Left lung (tissue), 14 donors: ENCODE measurements at places on chromosomes 1 and 21.

- peak; percentile 57 for DNase-seq
These were observed 2.4 kb upstream of the BARHL2 start for GRCh38 chr1:90719330-90720144.

GRCh38 chr1:201714542-201715329 is 114.2 kb upstream of the IPO9 start:
- DNase-seq, result peak; percentile 86

GRCh38 chr21:32844076-32844475 is 72.5 kb upstream of the PAXBP1 start:
- no peak for DNase-seq

DNA sequence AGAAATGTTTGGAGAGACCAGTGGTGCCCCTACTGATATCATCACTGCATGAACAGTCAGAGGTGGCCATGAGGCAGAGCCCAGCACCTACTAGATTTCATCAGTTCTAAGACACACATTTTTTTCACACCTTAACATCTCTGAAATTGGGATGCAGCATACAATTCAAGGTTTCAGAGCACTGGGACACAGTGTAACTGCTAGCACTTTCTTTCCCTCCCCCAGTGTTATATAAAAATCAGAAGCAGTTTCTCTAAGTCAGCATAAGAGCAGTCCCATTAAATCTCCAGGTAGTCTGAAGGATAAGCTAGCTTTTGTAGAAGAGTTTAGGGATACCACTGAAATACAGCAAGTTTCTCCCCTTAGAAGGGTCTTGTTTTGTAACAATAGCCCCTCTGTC is 10.0 kb upstream of the ANGPTL7 start:
- DNase-seq, result no peak

GRCh38 chr1:222654849-222655248 is 37.0 kb downstream of the MIA3 start:
- DNase-seq, result no peak

DNA sequence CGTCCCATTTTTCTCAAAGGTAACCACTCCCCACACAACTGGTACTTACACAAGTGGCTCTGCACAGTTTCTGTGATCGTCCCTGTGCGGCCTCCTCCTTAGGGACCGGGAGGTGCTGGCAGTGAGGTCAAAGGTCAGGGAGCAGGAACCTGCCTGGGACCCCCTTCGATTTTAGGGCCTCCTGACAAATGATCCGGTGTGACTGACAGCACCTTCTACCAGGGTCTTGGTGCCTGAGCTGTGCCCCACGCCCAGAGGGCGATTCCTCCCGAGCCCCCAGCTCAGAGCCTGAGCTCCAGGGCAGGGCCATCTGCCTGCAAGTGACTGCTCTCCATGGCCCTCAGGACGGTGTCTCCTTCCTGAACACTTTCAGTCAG is 11.8 kb upstream of the TMEM240 start:
- no peak for DNase-seq

DNA sequence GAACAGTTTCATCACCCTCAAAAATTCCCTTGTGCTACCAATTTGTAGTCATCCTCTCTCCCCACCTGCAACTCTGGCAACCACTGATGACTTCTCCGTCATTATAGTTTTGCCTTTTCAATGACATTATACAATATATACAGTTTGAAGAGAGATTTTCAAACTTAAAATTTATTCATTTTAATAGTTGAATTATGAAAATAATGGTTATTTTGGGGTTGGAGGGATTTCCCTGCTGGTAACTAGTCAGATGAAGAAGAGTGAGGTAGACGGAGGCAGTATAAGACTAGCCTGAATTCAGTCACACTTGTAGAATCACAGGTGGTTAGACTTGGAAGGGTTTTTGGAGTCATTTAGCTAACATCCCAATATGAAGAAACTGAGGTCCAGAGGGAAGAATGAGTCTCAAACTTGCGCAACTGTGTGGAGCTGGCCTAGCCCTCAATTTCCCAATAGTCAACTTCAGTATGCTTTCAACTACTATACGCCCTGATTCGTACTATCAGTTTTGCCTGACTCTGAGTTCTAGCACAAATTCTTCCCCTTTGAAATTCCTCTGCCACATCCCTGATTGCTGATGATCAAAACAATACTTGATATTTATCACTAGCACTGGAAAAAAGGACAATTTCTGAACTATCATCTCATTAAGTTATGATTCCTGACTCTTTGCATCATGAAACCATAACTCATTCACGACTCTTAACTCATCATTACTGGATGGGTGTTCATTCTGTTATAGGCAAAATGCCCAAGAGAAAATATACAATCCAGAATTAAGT is 54.2 kb downstream of the VANGL2 start:
- no peak for DNase-seq

DNA sequence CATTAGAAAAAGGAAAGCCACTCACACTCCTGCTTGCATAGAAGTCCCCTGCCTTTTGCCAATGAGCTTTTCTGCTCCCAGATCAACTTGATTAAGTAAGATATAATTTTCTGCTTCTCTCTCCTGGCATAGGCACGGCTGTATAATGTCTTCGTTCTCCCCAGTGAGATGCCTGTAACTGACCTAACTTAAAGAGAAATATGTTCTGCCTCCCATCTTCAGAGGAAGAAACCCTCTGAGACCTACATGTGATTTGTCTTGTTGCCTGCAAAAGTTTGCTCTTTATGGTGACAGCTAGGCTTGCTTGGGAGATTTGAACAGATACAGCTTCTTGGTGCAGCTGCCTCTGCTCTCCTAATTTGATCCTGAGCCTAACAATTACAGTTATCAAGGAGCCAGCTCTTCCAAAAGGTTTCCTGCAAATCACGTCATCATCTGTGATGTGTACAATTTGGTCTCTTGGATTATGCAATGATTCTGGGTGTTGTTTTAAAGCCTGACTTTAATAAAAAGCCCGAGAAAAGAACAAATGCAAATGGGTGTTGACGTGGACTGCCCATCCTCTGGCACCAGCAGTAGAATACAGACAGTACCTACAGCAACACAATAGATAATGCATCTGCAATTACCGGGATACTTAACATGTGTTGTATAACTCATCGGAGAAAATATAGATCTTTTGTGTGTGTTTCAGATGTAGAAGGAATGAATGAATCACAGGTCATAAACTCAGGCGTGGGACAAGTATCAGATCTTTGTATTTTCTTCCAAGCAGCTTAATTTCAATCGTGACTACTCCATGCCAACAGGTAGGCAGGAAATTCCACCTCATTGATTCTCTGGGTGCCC is 76.2 kb upstream of the KAZN start:
- DNase-seq, result peak; percentile 87

- DNase-seq, result no peak
These were observed 6.6 kb upstream of the NUCKS1 start for GRCh38 chr1:205756552-205756951.

GRCh38 chr1:225814381-225814780 is 4.5 kb downstream of the EPHX1 start:
- no peak for DNase-seq

DNA sequence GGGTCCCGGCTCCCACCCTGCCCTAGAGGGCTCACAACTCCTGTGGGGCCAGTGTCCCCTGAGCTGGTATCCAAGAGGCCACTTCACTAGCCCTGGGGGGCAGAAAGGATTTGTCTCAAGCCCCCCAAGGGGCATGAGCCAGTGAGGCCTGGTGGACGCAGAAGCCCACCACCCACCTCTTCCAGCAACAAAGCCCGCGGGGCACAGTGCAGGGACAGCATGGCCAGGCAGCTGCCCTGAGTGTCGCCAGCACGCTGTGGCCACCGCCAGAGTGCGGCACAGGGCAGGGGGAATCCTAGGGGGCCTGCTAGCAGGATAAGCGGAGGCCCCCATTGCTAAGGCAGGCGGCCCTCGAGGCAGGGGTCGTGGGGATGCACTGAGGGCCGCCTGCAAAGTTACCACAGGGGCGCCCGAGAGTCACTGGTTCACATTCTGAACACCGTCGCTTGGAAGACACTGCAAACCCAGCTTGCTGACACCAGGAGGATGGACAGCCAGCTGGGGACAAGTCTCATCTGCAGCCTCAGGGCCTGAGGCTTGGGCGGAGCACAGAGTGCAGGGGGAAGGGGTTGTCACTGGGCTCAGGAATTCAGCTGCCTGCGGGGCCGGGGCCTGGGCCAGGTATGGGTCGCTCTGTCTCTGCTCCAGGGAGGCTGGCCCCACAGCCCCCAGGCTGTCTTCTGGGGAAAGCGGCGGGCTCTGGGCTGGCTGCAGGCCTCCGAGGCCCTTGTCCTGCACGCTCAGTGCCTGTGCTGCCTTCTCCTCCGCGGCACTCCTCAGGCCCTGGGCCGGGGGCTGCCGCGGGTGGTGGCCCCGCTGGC is 26.8 kb downstream of the SLC19A1 start:
- no peak for DNase-seq

DNA sequence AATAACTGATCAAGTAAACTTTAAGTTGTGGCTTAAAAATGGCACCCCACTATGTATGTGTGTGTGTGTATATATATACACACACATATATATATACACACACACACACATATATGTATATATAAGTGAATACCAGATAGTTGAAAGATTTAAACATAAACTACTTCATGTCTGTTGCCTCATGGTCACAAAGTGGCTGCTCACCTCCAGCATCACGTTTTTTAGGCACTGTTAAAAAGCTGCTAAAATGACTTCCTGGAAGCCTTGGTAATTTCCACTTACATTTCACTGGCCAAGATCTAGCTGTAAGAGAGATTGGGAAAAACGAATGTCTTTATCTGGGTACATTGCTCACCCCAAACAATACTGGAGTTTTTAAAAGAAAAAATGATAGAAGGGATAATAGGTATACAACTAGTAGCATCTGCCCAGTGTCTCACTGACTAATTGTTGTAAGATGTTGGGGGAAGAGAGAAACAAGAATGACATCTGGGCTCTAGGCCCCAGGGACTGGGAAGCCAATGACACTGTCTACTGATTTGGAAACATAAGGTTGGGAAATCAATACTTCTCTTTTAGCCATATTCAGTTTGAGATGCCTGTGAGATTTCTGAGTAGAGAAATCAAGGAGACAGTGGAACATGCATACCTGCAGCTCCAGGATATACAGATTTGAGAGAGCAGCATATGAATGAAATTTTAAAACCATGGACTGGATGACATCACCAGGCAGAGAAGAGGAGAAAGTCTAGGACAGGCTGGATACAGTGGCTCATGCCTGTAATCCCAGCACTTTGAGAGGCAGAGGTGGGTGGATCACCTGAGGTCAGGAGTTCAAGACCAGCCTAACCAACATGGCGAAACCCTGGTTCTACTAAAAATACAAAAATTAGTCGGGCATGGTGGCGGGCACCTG is 42.8 kb downstream of the CLDN14 start:
- DNase-seq, result no peak

DNA sequence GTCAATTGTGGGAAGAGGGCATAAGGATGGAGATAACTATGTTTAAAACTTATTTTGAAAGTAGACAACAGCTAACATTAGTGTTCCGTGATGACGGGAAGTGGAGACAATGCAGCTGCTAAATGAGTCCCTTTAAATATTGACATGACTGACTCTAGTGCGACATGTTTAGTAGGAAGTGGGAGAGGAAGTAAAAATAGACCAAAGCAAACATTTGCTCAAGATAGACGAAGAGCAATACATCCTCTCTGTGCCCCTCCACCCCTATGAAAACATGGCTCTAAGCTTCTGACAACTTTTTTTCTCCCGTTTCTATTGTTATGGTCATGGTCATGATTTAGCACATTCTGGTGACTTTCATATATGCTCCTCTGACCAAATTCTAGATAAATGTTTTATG is 60.0 kb upstream of the HMCN1 start:
- no peak for DNase-seq

GRCh38 chr1:219324629-219325367 is 151.1 kb downstream of the LYPLAL1 start:
- DNase-seq, result no peak

GRCh38 chr1:20233394-20233793 is 47.1 kb upstream of the PLA2G2C start:
- no peak for DNase-seq

DNA sequence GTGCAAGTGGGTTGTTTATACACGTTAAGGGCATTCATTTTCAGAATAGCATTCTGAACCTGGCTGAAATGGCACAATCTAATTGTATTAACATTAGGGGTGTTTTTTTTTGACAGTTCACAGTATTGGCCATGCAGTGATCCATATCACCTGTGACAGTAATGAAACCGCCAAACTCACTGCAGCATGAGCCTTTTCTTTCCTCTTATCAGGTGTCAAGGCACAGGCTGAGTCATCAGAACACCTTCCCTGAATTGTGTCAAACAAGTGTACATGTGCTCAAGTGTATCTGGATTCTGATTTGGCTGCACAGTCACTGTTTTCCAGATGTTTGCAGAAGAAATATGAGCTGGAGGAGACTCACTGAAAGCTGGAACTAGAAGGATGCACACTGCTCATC is 47.7 kb upstream of the C8B start:
- no peak for DNase-seq

DNA sequence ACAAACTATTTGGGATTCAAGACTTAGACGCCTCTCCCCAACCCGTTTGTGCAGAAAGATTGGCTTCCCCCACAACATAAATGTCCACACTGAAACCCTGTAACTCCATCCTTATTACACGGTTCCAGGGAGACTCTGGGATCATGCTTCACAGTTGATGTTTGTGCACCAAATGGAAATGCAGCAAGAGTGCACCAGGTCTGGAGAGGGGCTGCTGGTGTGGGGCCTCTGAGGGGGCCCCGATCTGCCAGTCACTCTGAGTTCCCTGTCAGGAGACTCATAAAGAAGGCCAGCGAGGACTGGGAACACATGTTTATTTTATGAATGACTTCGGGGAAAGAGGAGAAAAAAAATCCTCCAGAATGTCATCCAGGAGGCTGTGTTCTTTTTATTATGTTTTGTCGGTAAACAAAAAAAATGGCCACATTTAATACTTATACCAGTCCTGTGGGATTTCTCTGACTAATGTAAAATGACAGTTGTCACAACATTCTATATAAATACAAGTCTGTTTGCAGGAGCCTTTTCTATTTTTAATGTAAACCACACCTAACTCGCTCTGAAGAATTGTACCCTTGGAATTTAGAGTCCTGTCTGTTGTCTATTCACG is 439.1 kb upstream of the VAMP3 start:
- DNase-seq, result no peak

DNA sequence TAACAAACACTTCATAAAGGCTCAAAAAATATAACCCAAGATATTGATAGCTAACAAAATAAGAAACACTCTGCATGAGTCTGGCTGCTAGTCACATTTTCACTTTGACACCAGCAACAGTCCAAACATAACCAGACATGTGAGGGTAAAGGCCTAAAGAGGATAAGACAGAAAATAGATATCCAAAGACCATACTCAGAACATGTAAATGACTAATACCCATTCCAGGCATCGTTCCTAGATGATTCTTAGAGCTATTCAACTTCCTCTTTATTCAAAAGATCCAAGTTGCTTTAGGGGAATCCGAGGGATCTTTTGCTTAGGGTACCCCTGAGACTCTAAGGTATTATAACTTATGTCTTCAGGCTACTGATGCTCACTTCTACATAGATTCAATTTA is 5.1 kb downstream of the COL24A1 start:
- DNase-seq, result no peak

DNA sequence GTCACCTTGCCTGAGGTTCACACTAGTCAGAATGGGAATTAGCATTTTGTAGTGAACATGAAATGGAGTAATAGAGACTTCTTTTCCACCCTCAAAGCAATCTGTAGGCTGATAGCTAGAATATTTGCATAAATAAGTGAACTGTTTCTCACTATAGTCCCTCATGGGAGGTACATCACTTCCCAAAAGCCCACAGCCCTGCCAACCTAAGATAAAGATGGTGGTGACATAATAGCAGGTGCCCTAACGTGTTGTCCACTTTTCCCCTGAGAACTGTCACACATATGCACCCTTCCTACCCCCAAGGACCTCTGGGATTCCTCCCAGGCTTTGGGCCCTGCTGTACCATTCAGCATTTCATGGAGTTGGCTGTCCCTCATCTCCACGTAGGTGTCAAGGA is 4.4 kb downstream of the TMEM35B start:
- DNase-seq, result no peak

- DNase-seq, result no peak
These were observed 65.8 kb upstream of the BCL9 start for GRCh38 chr1:147475488-147475887.
